ENCODE measurements at places on chromosomes 2 and 18.

DNA sequence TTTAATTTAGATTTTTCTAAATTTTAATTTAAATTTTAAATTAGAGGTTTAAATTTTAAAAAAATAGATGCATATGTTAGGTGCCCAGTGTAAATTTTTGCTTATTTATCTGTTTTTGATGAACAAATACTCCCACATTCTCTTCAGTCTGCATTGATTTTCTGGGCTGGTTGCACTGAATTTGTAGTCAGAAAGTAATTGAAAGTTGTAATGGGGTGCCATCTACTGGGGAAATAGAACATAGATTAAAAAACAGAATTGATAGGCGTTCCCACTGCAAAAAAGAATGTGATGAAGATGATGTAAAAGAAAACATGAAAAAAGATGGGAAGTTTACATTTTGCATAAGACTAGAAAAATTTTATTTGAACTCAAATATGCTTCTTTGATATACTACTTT, 51.7 kb upstream of the CCDC85A start:
- peak; percentile 61 for DNase-seq

- DNase-seq = no peak
Observed at GRCh38 chr2:231228974-231229529, 30.6 kb downstream of the ARMC9 start.

- no peak for DNase-seq
Observed at GRCh38 chr2:32558492-32558891, 69.4 kb upstream of the TTC27 start.

- peak; percentile 97 for DNase-seq
Observed at GRCh38 chr2:38146907-38147307, 71.0 kb upstream of the CYP1B1 start.

DNA sequence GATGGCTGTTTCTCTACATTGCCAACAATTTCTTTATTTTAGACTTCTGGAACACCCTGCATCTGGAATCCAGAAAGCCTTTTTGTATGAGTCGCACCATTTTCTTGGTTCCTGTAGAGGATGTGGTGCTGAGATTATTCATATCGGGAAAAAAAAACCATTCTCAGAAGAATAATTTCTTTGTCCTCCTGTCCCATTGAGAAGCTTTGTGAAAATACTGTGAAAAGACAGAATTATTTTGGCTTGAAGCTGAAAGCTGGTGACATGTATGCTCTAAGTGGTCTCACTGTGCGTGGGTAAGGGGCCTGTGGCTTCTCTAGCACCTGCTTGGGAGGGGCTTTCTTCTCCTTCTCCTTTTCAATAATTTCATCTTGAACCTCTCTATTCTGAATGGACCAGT, 138.4 kb downstream of the FAM210A start:
- no peak for DNase-seq

DNA sequence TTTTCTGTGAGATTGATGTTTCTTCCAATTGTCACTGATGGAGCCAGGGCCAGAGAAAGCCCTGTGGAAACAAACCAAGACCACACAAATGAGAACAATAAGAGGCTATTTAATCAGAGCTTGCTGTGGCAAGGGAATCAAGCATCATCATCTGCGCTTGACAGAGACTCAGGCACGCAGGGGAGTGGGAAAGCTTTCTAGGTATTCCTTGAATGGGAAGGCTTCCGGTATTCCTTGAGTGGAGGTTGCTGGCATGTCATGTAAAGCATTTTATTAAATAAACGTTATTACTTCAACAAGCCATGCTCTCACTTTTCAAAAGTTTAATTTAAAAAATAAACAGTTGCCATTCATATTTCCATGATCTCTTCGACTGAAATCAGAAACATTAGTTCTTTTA, 194.6 kb upstream of the SYT4 start:
- DNase-seq = no peak

- no peak for DNase-seq
Observed at GRCh38 chr2:175188761-175189160, 7.3 kb upstream of the ATP5MC3 start.

- peak; percentile 82 for DNase-seq
Observed at GRCh38 chr2:134372611-134373131, 118.8 kb downstream of the MGAT5 start.

- DNase-seq = no peak
Observed at GRCh38 chr18:61817086-61817485, 75.7 kb downstream of the RNF152 start.

GRCh38 chr18:8773980-8774379, 68.6 kb downstream of the MTCL1 start:
- DNase-seq = peak; percentile 24

DNA sequence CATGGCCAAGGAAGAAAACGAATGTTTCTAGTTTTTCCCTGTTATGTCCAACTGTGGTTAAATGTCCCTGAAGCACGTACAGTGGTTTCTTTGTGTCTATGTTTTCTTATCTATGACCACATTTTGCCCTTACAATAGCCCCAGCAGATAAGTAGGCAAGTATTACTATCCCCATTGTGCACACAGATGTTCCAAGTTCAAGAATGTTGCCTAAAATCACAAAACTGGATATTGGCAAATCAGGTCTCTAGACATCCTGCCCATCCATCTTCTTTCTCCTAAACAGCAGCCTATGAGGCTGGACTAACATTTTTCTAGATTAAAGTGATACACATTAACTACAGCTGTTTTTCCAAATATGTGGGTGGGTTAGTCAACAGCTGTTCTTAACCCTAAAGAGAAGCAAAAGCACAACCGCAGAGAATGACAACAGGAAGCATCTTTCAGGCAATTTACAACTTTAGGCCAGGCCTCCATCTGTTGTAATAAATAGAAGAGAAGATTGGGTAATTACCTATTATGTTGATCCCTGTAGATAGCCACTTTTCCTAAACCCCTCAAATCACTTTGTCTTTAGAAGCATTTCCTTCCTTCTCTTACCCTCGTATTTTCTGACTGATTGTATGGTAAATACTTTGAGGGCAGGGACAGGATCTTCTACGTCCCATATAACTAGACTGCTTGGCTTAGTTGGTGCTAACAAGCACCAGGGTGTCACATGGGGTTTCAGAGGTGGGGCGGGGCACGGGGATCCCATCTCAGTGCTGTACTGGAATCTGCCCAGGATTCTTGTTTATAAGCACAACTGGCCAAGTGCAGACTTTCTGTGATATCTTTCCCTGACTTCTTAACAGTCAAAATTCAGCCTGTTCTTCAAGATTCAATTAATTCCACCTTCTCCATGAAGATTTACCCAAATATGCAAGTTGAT, 132.1 kb upstream of the SETBP1 start:
- peak; percentile 72 for DNase-seq

- DNase-seq = peak; percentile 42
Observed at GRCh38 chr2:235024931-235025773, 73.3 kb downstream of the SH3BP4 start.

DNA sequence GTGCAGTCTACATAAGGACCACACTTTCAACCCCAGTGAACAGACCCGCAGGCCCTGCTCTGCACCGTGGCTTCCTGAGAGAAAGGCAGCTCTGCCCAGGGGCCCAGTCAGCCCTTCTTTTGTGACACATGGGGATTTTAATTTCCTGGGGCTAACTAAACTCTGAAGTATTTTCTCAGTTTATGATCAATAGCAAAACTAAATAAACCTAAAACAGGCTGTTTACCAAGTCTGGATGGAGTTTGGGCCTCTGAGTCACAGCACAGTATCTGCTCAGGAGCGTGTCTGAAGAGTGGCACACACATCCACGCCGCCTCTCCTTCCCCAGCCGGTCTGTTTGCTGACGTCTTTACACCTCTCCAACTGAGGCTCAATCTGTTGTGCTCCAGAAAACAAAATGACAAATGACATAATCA, 72.3 kb downstream of the LDLRAD4 start:
- DNase-seq = no peak

- DNase-seq = peak; percentile 9
Observed at GRCh38 chr18:24322584-24323136, 75.0 kb downstream of the OSBPL1A start.

GRCh38 chr2:14587119-14587518, 45.4 kb upstream of the LRATD1 start:
- peak; percentile 5 for DNase-seq

DNA sequence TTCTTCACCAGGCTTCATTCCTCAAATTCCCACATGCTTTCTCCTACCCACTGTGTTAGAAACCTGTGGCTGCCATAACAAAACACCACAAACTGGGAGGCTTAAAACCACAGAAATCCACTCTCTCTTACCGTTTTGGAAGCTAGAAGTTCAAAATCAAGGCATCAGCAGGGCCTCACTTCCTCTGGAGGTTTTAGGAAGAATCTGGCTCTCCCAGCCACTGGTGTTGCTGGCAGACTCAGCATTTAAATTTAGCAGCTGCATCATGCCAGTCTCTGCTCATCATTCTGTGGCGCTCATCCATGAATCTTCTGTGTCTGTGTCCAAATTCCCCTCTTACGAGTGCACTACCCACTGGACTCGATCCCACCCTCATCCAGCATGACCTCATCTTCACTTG, 248.5 kb downstream of the ZNF516 start:
- DNase-seq = no peak

DNA sequence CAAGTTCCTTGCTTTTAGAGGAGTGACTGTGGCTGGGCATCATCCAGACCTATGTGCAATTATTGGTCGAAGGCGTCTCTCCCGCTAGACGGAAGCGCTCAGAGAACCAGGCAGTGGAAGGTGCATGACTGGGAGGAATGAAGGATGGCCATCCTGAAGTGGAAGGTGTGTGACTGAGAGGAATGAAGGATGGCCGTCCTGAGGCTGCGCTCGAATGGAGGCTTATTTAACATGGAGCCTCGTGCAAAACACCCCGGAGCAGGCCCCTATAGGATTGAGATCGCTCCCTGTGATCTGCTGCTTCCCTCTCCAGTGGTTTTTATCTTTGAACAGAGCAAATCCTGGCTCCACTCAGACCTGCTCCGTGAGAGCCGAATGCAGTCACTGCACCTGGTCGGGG, 140.2 kb upstream of the ID2 start:
- DNase-seq = no peak

DNA sequence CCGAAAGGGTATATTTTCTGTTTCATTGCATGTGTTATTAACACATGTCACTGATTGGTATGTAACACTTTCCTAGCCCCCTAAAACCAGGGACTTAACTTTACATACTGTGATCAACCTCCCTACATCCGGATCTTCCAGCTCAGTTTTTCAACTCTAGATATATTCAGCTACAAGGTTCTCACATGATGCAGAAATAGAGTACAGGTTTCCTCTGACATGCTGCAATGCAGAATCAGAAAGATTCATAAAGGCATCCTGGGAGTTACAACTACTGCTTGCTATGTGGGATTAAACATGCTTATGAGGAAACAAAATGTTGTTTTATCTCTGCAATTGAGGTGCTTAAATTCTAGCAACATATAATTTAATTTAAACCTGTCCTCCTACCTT, 14.0 kb downstream of the FBXO11 start:
- DNase-seq = no peak

- no peak for DNase-seq
Observed at GRCh38 chr2:54227798-54228197, 28.2 kb downstream of the TSPYL6 start.

GRCh38 chr2:191539068-191539467, 138.9 kb upstream of the NABP1 start:
- no peak for DNase-seq

GRCh38 chr2:71637736-71638135, 184.4 kb downstream of the DYSF start:
- DNase-seq = no peak

Measured in foreskin fibroblast (primary cell).